ENCODE measurements at places on chromosomes 3 and 15.

GRCh38 chr3:47016934-47017435 is 37.5 kb downstream of the NBEAL2 start:
- DNase-seq, result no peak

DNA sequence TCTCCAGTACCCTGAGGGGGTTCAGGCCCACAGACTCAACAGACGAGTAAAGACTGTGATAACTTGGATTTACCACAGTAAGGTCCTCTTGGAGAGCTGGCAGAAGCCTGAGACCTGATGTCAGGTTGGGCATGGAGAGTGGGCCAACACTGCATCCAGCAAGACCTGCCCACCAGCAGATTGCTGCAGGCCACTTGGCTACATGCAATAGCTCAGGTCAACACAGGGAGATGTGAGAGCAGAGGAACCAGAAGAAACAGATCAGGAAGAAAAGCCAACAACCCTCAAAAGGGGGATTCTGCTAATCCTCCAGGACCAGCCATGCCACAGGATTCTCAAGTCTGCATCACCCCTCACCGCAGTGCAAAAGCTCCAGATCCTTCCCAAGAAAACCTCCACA is 1.7 kb upstream of the IP6K1 start:
- DNase-seq, result no peak

DNA sequence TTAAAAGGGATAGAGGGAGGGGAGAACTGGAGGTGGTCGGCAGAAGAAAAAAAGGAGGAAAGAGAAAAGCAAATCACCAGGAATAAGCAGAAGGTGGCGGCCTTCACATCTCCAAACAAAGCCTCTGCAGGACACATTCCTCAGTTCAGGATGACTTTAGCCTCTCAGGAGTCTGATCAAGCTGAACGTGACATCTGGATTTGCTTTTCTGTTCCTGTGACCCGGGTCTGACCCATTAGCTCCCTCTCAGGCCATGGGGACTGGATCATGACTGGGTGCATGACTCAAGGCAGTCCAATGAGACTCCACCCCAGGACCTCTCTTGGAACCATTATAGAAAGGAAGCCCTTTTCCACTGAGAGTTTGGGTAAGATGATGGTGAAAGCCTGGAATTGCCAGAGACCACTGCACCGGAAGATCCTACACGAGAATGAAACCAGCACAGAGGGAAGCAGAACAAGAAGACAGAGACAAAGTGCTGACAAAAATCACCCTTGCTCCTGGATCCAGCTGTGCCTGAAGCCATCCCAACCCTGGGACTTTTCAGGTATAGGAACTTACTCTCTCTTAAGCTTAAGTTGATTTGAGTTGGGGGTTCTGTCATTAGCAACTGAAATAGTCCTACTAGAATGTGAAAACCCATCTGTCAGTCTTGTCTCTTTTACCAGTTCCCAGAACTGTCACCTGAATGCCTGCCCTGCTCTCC is 45.4 kb upstream of the RAD18 start:
- DNase-seq, result no peak

- DNase-seq, result no peak
Measured at GRCh38 chr15:74502301-74502700, 38.7 kb upstream of the ARID3B start.

GRCh38 chr15:59208613-59209249 is 2.1 kb downstream of the LDHAL6B start:
- no peak for DNase-seq

DNA sequence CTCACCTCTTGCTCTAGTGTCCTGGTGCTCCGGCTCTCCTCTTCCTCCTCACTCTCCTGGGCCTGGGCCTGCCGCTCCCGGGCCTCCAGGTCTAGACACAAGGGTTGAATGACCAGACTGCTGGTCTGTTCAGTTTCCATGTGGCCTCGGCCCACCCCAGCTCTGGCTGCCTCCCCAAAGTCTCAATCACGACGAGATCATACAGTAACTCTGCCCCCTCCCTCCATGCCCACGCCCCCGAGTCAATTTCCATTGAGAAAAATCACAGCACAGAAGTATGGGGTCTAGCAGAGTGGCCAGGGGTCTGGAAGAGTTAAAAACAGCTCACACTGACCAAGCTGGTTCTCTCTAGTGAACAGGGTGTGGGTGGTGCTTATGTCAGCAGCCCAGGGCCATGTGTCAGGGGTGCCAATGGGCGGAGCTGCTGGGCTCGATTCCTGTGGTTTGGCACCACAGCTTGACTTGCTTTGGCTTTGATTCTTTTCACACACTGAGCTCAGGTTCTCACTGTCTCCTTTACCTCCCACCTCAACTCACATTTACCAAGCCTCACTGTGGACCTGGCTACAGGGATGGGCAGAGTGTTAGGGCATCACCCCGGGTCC is 6.9 kb downstream of the C15orf62 start:
- DNase-seq, result no peak

DNA sequence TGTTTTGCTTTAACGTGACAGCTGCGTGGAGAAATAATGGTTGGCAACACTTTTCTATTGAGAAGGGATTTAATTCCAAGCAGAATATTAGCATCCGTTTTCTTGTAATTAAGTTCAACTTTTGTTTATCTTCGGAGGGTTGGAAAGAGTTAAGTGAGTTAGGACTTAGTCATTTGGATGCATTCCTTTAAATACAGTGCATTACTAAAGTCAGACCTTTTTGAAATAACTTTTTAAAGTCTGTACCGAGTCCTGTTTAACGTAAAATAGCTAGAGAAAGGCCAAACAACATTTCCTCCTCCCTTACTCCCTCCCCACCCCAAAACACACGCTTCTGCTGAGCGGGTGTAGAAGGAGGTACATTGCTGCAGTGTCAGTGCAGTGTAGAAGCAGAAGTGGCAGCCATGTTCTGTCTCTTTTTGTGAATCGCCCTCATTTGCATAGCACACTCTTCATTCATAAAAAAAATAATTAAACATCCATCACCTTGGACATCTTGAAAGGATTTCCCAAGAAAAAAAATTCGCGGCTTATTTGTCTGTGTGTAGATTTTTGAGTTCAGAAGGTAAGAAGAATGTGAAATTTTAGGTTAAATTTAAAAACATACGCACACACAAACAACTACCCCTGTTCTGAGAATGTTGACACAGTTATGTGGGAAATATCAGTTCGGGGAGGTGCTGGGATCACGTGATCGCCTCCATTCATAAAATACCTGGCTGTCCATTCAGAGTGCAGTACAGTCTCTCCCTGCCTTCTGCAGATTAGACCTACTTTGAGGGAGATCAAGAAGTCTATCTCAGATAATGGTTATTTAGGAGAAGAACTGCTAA is 1.6 kb downstream of the SPRED1 start:
- DNase-seq, result no peak

- no peak for DNase-seq
Measured at GRCh38 chr3:13665582-13666226, 116.8 kb downstream of the FBLN2 start.

DNA sequence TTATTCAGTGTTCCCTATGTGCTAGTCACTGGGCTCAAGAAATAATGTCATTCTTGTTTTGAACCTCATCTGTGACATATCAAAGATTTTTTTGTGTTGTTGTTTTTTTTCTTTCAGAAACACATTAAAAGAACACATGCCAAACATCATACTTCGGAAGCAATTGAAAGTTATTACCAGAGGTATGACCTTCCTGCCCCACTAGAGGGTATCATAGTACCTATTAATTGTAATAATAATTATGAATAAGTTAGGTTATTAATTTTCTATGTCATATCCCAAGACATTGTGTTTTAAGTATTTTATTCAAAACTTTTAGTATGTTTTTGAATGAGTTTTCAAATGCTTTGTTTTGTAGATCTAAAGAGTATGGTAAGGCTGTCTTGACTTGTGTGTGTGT is 65.7 kb downstream of the CDIN1 start:
- DNase-seq, result no peak

DNA sequence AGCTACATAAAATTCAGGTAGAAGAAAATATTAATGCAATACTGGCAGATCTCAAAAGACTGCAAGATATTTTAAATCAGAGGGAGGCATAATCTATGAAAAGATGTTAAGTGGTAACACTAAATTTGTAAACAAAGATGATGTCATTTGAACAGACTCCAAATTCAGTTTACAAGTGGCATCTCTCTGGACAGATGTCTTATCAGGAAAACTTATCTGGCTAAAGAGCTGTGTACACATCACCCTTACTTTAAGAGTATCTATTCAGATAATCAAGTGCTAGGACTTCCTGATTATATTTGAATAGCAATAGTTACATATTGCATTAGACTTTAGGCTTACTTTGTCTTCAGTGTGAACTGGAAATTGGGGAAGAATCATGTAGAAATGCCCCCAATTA is 231.5 kb downstream of the WDR72 start:
- no peak for DNase-seq

GRCh38 chr3:184584464-184584891 is 22.9 kb downstream of the EPHB3 start:
- no peak for DNase-seq

- DNase-seq, result no peak
Measured at GRCh38 chr3:140031170-140031569, 96.2 kb downstream of the CLSTN2 start.

DNA sequence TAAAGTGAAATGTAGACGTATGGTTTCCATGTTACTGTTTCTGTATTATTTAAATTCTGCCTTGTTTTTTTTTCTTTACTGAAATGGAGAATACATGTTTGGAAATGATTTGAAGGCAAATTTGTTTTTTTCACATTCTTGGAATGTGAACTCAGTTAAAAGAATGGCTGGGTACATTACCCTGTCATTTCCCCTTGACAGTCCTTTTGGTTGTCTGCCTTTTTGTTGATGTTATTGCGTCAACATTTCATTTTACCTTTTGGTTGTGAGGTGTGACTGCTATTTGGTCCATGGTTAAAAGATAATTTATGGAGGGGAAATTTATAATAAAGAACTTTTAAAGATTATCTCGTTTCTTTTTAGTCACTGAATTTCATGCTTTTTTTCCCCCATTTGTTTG is 3.2 kb upstream of the GPR171 start:
- DNase-seq, result no peak

GRCh38 chr15:49645277-49645676 is 24.4 kb downstream of the DTWD1 start:
- DNase-seq, result no peak

DNA sequence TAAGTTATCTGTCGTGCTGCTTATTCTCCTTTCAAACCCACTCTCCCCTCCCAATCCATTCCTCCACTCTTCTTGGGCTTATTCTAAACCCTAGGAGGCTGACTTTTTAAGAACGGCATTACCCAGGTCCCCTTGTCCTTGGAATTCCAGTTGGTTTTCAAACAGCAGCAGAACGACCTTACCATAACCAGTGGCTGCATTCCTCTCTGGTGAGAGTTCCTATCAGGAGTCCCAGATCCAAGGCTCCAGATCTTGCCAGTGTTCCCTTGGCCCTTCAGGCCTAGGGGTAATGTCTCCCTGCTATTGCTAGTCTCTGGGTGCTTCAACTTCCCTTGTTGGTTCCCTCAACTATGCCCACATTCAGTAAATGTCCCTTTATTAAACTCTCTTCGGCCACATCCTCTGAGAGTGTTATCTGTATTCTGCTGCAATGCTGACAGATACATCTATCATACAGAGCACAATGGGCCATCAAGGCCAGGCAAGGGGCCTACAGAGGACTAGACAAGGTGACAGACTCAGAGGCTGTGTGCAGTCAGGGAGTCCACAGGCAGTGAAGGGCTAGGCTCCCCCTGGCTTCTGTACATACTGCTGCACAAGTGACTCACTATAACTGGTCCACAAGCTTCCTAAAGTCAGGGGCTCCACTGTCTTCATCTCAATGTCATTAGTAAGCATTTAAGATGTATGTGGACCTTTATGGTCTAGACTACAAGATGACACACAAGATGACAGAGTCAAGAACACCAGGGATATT is 10.1 kb downstream of the LYSMD2 start:
- DNase-seq, result no peak

- no peak for DNase-seq
Measured at GRCh38 chr3:148601766-148602685, 95.7 kb upstream of the AGTR1 start.

GRCh38 chr3:71565976-71566375 is 17.6 kb downstream of the FOXP1 start:
- DNase-seq, result no peak

- no peak for DNase-seq
Measured at GRCh38 chr3:182521339-182521738, 272.0 kb upstream of the ATP11B start.

DNA sequence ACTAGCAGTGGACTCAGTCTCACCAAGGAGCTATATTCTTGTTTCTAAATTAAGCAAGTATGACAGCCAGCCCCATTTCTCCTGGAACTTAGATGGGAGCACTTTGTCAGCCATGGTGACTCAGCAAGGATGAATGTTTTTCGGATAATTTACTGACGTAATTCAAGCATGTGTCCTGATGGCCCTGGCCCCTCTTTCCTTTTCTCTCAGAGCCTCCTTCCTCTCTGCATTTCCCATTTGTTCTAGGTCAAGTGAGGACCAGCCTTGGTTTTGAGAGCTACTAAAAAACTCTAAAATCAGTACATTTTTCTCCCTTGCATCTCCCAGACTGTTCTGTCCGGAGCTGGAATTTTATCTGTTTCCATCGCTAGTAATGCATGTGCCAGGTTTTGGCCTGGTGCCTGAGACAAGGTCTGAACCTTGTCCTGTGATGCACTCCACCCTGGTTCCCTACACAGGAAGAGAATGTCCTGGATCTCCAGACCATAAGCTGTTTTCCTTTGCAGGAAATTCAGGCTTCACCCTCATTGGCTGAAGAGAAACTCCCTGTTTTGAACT is 256.6 kb upstream of the ROPN1 start:
- no peak for DNase-seq

GRCh38 chr3:26579116-26579515 is 43.5 kb upstream of the LRRC3B start:
- no peak for DNase-seq

- no peak for DNase-seq
Measured at GRCh38 chr15:93974804-93975481, 256.4 kb upstream of the MCTP2 start.

DNA sequence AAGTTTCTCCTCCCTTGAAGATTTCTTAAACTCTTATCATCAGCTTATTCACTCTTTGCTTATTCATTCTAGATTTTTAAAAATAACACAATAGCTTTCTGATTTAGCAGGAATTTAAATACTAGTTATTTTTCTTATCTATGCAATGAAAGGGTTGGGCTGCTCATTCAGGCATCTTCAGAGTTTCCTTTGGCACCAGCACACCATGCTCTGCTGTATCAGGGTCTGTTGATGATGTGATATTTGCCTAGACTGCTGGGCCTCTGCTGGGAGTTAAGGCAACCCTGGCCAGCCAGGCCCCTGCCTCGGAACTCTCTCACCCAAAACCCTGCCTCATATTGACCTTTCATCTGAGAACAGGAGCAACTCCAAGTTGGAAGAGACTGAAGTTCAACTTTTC is 35.0 kb downstream of the DRD3 start:
- no peak for DNase-seq

DNA sequence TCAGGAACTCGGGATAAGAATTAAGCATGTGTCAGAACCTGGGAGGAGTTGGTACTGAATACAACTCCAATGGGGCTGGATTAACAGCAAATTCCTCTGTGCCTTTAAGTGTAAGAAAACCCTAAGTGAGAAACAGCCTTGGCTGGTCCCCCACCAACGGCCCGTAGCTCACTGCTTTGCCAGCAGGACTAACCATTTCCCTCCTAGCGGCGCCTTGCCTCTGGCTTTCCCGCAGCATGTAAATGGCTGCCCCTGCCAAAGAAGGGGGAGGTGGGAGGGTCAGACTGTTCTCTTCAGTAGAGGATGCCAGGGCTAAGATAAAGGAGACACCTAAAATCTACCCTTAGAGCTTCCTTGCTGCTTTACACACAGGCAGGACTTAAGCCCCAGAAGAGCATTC is 51.0 kb upstream of the SH3GL3 start:
- DNase-seq, result no peak

GRCh38 chr3:170632780-170633179 is 46.9 kb upstream of the SLC7A14 start:
- DNase-seq, result no peak

GRCh38 chr3:45765266-45765851 is 31.0 kb downstream of the SLC6A20 start:
- no peak for DNase-seq

All from stimulated activated CD8-positive, alpha-beta memory T cell treated with anti-CD3 and anti-CD28 coated beads, Interleukin-4, amount 100 ng/mL, for 4 hours (primary cell).